Sigmoid colon (tissue), 7 donors: ENCODE measurements at places on chromosomes 12 and 14. TPM values are rescaled to one million over a fixed set of nuclear protein-coding genes. Genes with fewer than 3 reads are reported as not detected.
A peak's percentile ranks its signal among the peaks of the same experiment; 100 is the strongest.

Gene HCAR1
- total RNA-seq: under 0.01 TPM

Gene B4GALNT3
- 0.14 TPM for total RNA-seq

Gene LRRIQ1
- total RNA-seq: 0.41 TPM

Gene TMEM263
- 47.1 TPM for total RNA-seq

Gene SIX6
- total RNA-seq: not detected

Gene TSPAN11
- total RNA-seq: 11.1 TPM

Gene IL22
- not detected for total RNA-seq

Gene C14orf93
- 15.2 TPM for total RNA-seq

DNA sequence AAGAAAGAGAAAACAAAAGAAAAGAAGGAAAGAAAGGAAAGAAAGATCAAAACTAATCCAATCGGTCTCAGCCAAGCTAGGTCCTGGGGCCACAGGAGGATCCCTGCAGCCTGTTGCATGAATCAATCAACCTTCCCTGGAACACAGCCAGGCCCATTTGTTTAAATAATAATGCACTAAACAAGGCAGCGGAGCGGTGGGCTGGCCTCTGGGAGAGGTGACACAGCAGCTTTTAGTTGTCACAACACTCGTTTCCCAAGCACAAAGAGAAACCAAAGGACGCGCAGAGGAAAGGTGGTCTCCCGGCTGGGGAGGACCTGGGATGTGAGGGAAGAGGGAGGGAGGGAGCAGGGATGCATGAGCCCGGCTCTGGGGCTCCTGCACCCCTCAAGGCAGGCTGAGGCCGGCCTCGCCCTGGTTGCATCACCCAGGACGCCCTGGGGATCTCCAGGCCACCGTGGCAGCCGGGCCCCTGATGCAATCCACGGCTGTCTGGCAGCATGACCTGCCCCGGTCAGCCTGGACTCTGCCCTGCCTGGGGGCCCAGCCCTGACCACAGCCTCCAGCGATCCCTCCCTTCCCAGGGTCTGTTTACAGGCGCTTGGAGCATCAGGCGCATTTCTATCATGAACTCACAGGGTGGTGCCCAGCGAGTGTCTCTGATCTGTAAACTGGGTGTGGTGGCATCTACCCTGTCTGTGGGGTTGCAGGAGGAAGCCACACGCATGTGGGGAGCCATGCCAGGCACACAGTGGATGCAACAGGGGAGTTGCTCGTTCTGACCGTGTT, 32.5 kb downstream of the MMP17 start:
- H3K27ac ChIP-seq: no peak overlapping the region
- no peaks in the 10 kb centered on the region for H3K4me1 ChIP-seq
- no peak overlapping the region for H3K4me3 ChIP-seq
- no peaks in the 10 kb centered on the region for H3K36me3 ChIP-seq
- no peaks in the 10 kb centered on the region for H3K27me3 ChIP-seq

DNA sequence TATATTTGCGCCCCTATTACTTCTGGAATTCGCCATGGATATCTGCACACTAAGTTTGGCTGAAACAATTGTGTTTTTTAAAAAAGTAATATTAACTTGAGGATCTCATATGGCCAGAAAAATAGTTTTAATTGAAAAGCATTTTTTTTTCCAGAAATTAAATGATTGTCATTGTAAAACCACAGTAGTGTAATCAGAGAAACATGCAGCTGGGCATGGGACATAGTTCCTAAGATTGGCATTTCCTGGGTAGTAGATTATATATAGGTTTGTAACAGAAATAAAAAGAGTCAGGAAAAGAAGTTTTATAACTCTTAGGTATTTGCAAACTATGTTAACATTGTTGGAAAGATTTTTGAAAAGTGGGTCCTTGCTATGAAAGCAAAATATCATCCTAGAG, 17.6 kb downstream of the SSPN start:
- H3K27me3 ChIP-seq: no peaks in the 10 kb centered on the region
- no peaks in the 10 kb centered on the region for H3K36me3 ChIP-seq
- no peaks in the 10 kb centered on the region for H3K4me1 ChIP-seq
- H3K27ac ChIP-seq: no peak overlapping the region
- DNase-seq: no peak
- no peak overlapping the region for H3K4me3 ChIP-seq

DNA sequence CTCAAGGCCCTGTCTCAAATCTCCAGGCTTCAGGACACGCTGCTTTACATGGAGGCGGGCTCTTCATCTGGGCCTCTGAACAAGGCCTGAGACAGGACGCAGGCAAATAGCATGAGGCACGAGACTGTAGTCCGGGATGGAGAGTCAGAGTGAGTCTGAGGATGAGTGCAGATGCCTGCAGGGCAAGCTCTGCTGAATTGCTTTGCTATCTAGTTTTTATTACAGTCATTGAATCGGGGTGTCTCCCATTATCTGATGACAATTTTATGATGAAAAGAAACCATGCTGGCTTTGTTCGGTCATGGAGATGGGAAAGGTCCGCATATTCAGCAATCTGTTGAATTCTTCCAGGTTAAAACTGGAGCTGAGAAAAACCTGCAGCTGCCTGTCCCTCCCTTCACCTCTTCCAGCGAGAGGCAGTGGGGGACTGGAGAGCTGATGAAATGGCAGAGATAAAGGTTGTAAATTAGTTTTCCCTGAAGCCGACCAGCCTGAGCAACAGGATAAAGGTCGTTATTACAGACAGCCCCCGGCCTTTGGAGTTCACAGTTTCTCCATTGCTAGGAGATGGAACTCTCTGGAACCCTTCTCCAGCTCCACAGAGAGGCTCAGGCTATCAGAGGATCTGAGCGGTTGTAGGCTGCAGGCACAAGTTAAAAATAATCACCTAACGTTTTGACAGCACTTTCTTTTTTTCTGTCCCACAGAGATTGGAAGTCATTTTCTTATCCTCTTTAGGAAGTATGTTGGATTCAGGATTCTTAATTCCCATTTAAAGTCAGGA, 1.3 kb upstream of the ADGRD1 start:
- H3K27me3 ChIP-seq: no peaks in the 10 kb centered on the region
- no peaks in the 10 kb centered on the region for H3K36me3 ChIP-seq
- H3K4me1 ChIP-seq: peaks cover 34% of the 10 kb centered on the region
- no peak overlapping the region for H3K4me3 ChIP-seq

- H3K4me1 ChIP-seq: peaks cover 13% of the 10 kb centered on the region
- no peaks in the 10 kb centered on the region for H3K36me3 ChIP-seq
- no peak for DNase-seq
- H3K27me3 ChIP-seq: no peaks in the 10 kb centered on the region
These were observed 490.1 kb downstream of the PCNX1 start for GRCh38 chr14:71397371-71397770.

GRCh38 chr12:116604178-116604895, 45.2 kb downstream of the MAP1LC3B2 start:
- H3K27me3 ChIP-seq: no peaks in the 10 kb centered on the region
- DNase-seq: no peak
- no peak overlapping the region for H3K4me3 ChIP-seq
- no peaks in the 10 kb centered on the region for H3K36me3 ChIP-seq

DNA sequence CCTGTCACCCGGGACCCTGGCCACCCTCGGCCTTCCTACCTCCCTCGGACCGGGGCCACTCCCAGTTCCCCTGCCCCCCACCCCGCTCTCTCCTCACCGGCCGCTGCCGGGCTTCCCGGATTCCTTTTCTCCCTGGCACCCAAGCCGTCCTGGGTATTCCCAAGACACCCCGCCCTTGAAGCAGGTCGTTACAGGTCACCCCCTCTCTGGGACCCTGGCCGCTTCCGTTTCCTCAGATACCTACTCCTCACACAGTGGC, 493 bp downstream of the NUMB start:
- H3K4me3 ChIP-seq: peak overlapping the region; percentile 100
- DNase-seq: no peak
- H3K4me1 ChIP-seq: no peaks in the 10 kb centered on the region
- H3K27me3 ChIP-seq: no peaks in the 10 kb centered on the region
- peak overlapping the region; percentile 98 for H3K27ac ChIP-seq
- H3K36me3 ChIP-seq: no peaks in the 10 kb centered on the region
